Activated CD4-positive, alpha-beta T cell treated with anti-CD3 and anti-CD28 coated beads, Interleukin-2, amount 10 ng/mL, durations not matched to agents 7 days and 5 days (primary cell): ENCODE measurements at places on chromosomes 7 and 10.

- DNase-seq, result no peak
Measured at GRCh38 chr7:122300211-122300932, 4.2 kb downstream of the FEZF1 start.

DNA sequence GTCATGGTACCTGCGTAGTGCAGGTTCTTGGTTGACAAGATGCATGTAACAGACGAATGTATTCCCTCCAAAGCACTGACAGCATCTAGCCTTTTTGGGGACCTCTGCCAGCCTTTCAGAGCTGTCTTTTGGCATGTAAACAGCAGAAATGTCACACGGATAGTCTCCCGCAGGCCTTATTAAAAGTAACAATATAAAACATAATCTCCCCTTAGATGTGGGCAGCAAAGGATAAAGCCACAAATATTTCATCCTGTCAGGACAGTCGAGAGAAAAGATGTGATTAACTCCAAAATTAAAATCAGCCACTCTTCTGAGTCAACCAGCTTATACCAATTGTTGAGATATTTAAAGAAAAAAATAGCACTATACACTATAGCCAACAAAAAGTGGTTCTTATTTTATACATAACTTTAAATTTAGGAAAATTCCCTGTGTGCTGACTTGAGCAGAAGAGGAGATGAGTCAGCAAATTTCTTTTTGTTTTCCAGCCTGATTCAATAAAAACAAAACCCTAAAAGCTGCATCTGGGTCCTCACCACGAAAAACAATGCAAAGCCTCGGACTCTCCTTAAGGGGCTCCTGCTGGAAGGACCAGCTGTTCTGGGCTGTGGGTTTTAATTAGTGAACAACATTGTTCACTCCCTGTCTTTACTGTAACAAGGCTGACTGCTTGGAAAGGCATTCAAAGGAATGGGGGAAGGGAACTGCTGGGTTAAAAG lies 240.2 kb downstream of the ADAM12 start:
- no peak for DNase-seq

GRCh38 chr7:138021889-138022288 lies 20.0 kb upstream of the CREB3L2 start:
- DNase-seq, result no peak

- DNase-seq, result no peak
Measured at GRCh38 chr10:102038410-102038809, 17.6 kb downstream of the ARMH3 start.

DNA sequence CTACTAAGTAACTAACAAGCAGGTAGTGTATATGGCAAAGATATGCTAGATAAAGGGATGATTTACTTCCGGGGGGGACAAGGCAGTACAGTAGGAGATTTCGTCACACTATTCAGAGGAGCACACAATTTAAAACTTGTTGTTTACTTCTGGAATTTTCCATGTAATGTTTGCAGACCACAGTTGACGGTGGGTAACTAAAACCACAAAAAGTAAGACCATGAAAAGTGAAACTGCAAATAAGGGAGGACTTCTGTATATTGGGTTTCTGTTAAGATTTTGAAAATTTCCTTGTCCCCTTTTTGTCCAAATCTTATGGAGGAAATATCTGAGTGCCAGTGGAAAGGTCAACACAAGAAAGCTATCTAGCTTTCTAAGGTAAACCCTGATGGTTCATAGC lies 170.0 kb downstream of the ELAPOR2 start:
- no peak for DNase-seq

DNA sequence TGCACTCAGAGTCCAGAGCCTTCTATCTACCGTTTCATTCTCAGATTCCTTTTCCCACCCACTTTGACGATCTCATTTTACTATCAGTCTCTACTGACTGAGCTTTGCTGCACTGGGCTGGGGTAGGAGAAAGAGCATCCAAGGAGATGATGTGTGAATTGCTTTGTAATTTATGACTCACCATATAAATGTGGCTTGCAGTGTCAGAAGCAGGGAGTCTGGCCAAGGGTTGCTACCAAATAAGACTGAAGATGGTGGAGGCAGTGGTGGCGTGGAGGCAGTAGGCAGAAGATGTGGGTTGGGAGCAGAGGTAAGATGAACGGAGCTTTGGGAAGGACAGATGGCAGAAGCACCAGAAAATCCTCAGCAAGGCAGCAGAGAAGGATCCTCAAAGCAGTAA lies 73.3 kb upstream of the AGK start:
- DNase-seq, result no peak

- DNase-seq, result peak; percentile 39
Measured at GRCh38 chr7:49001610-49002033, 77.3 kb downstream of the CDC14C start.

DNA sequence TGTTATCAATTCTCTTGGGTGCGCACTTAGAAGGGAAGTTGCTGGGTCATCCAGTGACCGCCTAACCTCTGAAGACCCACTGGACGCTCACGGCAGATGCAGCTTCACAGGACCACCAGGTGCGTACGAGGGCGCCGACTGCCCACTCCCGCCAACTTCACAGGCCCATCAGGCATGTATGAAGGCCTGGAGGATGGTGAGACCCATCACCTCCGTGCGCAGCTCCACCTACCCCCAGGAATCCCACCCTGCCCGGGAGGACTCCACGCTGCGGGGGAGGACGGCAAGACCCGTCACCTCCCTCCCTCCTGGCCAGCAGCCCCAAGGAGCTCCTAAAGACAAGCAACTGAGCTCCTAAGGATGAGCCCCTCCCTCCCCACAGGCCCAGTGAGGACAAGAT lies 146.9 kb downstream of the MAD1L1 start:
- DNase-seq, result no peak

DNA sequence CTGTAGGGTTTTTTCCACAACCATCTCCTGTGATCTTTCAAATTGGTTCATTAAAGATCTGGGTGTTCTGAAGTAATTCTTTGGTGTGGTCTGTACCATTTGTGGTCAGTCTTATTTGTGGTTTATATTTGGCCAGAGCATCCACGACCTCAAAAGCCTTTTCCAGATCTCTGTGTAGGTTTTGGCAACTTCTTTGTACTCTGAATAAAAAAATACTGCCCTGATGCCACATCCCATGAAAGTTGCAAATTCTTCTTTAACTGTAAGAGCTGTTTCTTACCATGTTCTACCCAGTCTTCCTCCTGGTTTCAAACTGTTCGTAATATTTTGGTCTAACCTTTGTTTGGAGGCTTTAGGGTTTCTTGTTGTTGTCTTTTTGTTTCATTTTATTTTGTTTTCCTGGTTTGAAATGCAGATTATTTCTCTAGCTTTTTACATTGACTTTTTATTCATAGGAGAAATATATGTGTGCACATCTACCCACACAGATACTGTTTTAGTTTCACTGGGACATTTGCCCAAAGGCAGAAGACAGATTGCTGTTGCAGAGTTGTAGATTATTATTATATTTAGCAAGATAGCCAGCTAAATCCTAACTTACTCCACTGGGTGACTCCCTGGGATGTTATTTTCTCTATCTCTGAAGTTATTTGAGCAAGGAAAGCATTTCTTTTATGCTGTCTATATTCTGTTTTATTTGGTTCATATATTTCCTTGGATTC lies 123.2 kb upstream of the SAMD8 start:
- DNase-seq, result no peak

- no peak for DNase-seq
Measured at GRCh38 chr10:80461208-80462183, 7.4 kb downstream of the TSPAN14 start.

DNA sequence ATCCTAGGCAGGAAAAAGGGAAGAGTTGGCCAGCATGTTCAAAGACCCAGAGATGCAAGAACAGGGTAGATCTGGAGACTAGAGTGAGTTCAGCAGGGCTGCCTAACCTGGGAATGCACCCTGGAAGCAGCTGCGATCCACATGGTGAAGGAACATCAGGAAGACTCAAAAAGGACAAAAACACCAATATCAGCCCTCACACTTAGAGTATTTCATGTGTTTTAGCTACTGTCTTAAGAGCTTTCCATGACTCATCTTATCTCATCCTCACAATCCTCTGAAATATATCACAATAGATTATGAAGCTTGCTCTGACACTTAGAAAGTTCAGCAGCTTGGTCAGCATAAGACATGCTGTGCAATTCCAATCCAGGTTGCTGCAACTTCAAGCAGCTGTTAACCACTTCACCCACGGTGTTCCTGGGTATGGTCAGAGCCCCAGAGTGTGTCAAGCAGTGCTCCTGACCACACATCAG lies 380.9 kb downstream of the PARD3 start:
- no peak for DNase-seq

GRCh38 chr7:137985253-137985896 lies 16.5 kb downstream of the CREB3L2 start:
- DNase-seq, result no peak

DNA sequence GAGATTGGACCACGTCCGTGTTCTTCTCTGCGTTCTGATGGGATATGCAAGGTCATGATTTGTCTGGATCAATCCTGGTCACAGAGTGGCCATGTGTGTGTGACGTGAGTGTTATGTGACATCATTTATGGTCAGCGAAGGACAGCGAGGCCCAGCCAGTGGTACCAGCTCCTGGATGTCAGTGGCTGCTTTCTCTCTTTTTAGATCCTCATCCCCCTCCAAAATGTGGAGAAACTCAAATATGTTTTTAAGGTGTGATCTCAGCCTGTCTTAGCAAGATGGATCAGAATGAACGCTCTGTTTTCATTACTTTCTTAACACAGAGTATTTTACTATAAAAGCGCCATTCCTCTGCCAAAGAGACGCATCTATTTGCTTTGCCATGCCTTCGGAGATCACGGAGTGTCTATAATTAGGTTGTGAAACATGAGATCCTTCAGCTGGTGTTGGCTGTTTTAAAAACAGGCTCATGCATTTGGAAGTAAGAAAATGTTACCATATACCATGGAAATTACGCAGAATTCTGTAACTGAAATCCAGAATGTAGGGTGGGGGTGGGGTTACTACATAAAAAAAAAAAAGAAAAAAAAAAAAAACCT lies 245.5 kb upstream of the TCERG1L start:
- no peak for DNase-seq

GRCh38 chr7:35003679-35004303 lies 33.5 kb downstream of the DPY19L1 start:
- no peak for DNase-seq

DNA sequence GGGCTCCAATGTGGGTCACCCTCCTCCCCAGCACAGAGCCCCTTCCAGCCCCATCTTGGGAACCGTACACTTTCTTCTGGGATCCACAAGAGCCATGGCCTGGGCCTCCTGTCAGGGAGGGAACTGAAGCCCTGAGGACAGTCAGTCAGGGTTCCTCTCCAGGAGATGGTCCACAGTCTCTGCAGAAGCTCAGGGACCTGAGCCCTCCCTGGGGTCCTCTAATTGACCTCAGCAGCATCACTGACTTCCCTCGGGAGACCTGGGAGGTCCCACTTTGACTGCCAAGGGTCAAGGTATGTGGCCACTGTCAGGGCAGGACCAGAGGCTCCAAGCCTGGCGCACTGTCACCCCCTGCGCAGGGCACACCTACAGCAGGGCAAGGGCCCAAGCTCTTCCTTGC lies 32.3 kb downstream of the NOD1 start:
- no peak for DNase-seq
